ENCODE measurements at places on chromosomes 13 and 19.

DNA sequence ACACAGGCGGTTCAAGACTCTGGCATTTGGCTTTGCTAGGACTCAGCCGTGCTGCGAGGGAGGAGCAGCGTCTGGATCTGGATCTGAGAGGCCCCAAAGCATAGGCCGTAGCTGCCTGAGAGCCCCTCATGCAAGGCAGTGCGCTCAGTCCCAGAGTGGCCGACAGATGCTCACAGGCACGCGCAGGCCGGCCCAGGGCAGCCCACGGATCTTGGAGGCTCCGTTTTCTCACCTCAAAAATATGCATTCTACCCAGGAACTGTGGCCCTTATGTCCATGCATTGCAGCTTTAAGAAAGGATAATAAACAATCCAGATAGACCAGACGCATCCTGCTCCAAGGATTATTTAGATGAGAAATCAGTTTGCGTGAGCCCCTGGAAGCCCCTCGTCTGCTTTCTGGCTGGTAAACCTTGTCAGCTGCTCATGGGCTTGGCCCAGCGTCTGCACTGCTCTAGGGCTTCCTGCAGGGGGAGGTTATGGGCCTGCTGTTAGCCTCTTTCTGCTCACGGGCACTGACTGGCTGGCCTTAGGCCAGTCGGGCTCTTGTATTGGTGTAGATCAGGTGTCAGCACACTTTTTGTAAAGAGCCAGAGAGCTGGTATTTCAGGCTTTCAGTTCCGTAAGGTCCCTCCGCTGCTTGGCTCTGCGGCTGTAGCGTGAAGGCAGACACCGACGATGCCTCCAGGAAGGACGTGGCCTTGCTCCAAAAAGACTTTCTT, 24.2 kb downstream of the TEX29 start:
- no peak for ATAC-seq

- no peak for ATAC-seq
Measured at GRCh38 chr13:25584087-25584486, 212.3 kb downstream of the ATP8A2 start.

DNA sequence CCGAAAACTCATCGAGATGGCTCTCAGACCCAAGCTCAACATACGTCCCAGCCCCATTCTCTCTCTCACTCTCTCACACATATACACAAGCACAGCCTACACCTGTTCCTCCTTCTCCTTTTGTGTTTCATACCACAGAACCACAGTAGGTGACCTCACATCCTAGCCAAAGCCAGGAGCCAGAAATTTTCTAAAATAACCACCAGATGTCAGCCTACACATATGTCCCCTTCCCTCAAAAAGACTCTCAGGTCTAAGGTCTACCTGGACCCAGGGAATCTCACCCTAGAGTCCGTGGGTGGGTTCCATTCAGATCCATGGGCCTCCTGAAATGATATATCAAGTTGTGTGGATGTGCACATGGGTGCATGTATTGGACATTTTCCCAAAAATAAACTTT, 104.2 kb upstream of the IPO5 start:
- no peak for ATAC-seq

- no peak for ATAC-seq
Measured at GRCh38 chr13:64912141-64912540, 2318.0 kb downstream of the PCDH9 start.

- no peak for ATAC-seq
Measured at GRCh38 chr13:24788538-24788937, 24.6 kb downstream of the RNF17 start.

DNA sequence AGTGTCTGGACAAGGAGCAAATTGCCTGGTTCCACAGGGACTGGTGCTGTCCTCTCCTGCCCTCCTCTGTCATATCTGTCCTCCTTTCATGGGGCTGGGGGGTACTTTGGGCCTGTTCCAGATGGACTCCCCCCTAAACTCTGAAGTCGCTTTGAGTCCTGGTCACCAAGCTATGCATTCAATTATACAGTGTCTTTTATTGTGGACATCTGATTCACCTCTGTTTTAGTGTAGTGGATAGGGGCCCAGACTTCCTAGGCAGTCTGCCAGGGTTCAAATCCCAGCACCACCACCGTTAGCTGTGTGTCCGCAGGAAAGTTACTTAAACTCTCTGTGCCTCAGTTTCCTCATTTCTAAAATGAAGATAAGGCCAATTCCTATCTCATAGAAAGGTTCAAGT, 21.0 kb upstream of the IRS2 start:
- ATAC-seq = no peak

DNA sequence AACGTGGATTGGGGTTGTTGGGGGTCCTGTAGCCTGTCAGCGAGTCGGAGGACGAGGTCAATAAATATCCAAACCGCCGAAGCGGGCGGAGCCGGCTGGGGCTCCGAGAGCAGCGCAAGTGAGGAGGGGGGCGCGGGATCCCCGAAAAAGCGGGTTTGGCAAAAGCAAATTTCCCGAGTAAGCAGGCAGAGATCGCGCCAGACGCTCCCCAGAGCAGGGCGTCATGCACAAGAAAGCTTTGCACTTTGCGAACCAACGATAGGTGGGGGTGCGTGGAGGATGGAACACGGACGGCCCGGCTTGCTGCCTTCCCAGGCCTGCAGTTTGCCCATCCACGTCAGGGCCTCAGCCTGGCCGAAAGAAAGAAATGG, 754 bp upstream of the SIX5 start:
- ATAC-seq = peak; percentile 23

- ATAC-seq = no peak
Measured at GRCh38 chr19:29660835-29661234, 4.4 kb upstream of the PLEKHF1 start.

DNA sequence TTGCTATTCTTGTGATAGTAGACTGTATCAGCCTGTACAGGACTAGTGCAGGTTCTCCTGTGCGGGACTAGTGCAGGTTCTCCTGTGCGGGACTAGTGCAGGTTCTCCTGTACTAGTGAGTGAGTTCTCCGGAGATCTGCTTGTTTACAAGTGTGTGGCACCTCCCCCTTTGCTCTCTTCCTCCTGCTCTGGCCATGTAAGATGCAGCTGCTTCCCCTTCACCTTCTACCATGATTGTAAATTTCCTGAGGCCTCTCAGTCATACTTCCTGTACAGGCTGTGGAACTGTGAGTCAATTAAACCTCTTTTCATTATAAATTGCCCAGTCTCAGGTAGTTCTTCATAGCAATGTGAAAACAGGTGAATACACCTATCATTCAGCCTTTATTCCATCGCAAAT, 289.6 kb downstream of the TEX29 start:
- no peak for ATAC-seq

DNA sequence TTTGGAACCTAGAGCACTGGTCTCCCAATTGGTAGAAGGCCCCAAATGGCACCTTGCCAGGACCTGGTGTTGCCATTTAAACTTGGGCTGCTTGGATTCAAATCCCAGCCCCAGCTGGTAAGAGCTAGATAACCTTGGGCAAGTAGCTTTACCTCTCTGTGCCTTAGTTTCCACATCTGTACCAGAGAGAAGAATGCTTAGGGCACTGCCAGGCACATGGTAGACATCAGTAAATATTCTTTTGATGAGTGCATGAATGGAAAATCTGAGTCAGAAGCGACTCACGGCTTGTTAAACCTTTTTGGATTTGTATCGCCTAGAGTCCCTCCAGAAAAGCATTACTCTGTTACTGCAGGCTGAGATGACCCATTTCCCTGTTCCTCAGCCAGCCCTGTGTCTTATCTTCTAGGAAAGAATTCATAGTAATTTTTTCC, 90.9 kb downstream of the SIPA1L3 start:
- peak; percentile 69 for ATAC-seq

DNA sequence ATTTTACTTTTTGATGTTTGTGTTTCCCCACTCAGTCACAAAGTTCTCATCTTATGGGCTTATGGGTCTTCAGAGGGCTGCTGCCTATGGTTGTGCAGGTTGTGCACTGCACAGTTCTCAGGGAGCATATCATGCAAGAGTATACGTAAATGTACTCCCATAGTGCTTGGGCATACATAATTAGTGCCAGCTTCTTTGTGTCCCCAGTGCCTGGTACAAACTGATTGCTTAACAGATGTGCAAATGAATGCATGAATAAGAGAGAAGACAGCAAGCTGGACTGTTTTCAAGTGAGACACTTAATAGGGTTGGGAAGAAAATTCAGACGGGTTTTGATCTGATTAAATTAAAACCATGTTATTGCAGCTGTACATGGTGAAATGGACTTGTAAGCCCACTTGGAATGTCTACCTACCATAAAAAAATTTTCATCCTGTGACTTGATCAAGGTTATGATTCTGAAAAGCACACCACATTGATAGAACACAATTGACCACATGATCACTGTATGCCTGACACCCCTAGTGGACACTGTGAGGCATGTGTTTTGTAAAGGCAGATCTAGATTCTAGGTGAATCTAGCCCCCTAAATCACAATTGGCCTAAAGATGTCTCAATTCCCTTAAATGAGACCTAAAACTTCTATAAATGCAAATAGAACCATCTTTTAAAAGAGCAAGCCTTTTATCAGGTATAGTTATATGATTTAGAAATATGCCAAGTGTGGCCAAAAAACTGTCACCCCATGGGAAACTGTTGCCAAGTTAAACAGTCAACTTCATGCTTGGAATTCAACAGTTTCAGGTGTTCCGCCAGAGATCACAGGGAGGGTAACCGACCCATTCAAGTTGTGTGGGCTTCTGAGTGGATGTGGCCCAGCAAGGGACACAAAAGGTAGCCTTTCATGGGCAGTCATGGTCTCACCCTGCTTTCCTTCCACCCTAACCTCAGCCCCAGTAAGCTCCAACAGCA, 27.9 kb downstream of the FAM124A start:
- ATAC-seq = no peak

DNA sequence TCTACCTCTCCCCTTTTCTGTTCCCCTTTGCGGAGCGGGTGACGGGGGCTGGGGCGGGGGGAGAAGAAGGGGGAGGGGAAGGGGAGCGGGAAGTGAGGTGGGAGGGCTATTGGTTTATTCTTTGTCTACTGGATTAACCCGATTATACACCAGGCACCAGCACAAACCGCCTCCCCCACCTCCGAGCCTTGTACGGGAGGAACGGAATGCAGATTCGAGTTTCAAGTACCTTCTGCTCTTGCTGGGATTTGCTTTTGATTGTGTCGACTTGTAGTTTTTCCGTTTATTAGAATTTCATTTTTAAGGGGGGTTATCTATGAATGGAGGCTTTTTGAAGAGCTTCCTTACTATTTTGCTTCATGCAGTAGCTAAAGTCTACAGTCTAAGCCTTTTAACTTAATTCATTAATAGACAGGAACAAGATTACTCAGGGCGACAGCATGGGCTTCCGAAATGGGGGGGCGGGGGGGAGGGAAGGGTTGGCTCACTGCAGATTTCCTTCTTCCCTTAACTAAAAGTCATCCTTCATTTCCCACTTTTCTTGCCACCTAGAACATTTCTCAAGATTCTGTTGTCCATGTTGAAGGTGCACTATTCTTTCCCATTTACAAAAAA, 937 bp upstream of the SPRY2 start:
- no peak for ATAC-seq

DNA sequence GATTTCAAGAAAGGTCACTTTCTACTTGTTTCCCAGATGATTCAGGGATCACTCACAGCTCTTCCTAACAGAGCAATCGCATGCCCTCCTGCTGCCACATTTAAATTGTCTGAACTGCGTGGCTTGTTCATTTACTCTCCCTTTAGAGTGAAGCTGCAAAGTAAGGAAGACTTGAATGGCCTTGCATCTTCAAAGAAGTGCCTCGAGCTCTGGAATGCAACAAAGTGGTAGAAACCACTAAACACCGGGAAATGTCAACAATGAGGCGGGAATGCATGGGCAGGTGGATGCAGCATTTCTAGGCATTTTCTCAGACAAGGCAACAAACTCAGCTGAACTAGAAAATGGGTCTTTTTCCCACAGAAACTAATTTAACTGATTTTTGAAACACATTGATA, 10.3 kb upstream of the DACH1 start:
- ATAC-seq = no peak

DNA sequence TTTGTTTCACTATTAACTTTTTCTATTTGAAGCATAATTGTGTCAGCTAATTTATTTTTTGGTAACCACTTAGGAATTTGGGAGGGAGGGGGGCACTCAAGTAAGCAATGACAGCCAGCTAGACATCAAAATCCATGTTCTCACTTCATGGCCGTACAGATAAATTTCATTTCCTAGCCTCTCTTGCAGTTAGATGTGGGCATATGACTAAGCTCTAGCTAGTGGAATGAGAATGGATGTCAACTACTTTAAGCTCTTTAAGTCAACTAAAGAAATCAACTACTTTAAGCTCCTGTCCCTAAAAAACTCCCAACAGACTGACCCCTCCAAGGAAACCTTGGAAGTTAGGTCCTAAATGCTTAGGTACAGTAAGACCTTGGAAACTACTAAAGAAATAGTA, 92.0 kb downstream of the KCNRG start:
- peak; percentile 59 for ATAC-seq

GRCh38 chr13:47831265-47831664, 169.8 kb downstream of the SUCLA2 start:
- no peak for ATAC-seq

- no peak for ATAC-seq
Measured at GRCh38 chr13:97193577-97193976, 28.6 kb upstream of the MBNL2 start.

DNA sequence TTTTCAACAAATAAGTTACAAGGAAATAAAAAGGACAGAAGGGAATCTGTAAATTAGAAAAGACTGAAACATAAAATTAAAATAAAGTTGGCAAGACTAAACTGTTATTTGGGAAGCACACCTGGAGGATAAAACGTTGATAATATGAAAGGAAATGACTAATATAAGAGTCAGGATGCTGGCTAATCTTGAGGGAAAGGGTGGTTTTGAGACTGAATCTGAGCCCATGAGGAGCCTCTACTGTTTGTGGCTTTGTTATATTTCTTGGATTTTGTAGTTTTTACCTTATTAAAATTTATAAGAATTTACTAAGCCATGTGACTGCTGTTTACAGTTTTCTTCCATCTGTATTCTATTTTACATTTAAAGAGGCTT, 718.0 kb upstream of the SPRY2 start:
- no peak for ATAC-seq

GRCh38 chr19:10320602-10321416, 5.0 kb upstream of the FDX2 start:
- ATAC-seq = no peak

- ATAC-seq = no peak
Measured at GRCh38 chr13:95564091-95564490, 11.6 kb downstream of the CLDN10 start.

DNA sequence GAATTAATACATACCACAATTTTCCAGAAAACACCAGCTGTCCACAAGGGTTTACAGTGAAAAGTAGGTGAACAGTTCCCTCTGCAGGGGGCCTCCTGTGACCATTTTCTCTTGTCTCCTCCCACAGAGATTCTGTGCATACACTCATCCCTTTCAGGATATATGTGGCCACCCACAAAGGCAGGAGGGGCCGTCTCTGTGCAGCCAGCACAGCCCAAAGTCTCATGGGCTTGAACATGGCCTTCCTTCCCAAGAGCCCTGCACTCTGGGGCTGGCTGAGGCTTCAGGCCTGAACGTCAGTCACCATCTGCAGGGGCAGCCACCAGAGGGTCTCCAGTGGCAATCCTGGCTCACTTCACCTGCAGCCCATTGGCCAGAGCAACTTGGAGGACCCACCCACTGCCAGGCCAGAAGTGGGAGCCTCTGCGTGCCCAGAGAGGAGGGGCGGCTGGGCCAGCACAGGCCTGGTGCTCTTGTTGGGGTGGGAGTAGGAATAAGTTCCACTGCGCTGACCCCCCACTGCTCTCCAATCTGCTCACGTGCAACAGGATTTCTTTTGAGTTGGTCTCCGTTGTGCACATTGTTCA, 25.1 kb downstream of the TMEM161A start:
- no peak for ATAC-seq

GRCh38 chr13:98584668-98585397, 7.9 kb upstream of the STK24 start:
- no peak for ATAC-seq

GRCh38 chr19:2976609-2977000, 759 bp upstream of the TLE6 start:
- no peak for ATAC-seq
